ENCODE measurements at places on chromosomes 4 and X.
A peak's percentile ranks its signal among the peaks of the same experiment; 100 is the strongest.

GRCh38 chr4:9921326-9921725 lies 100.0 kb downstream of the SLC2A9 start:
- no peak for DNase-seq

DNA sequence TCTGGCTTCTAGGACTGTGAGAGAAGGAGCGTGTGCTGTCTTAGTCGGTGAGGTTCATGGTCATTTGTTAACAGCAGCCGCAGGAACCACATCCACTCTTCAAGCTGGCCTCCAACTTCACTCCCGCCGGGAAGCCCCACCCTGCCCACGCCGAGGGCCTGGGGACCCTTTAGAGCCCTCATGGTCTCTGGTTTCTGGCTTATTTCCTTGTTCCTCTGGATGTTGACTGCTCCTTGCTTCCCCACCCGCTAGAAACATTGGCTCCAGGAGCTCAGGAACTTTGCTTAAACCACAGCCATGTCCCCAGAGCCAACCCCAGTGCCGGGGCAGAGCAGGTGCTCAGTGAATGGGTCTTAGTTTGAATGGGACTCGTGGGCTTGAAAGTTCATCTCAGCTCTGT lies 40.8 kb downstream of the HTRA3 start:
- no peak for DNase-seq

DNA sequence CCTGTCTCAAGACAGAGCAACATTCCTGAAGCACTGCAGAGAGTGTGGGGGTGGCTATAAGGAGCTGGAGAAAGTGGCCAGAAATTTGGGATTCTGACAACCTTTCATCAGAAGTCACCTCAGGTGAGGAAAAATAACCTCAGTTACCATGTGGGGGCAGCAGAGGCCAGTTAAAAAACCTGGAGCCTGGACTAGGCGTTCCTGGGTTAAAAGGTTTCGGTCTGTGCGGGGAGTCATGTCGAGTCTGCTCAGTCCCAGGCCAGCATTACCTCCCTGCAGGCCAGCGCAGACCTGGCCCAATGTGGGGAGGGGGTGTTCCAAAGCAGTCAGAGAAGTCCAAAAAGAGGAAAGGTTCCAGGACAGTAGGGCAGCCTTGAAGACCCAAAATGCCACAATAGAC lies 10.9 kb upstream of the NALF2 start:
- DNase-seq = no peak

GRCh38 chrX:70013466-70014381 lies 36.0 kb downstream of the AWAT2 start:
- DNase-seq = no peak

DNA sequence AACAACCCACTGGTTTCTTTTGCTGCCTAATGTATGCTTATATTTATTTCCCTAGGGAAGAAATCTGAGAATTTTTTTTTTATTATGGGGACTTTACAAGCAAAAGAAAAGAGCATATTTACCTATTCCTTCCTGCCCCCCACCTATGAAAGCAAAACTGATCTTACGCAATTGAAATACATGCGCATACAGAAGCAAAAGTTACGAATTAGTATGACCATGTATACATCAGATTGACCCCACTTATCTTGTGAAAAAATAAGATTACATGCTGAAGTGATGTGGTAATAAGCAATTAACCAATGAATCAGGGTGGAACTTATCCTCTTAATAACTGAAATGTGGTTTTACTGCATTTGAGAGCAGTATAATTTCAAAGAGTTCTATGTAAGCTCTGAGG lies 151.0 kb downstream of the TENM3 start:
- no peak for DNase-seq

- DNase-seq = no peak
Measured at GRCh38 chrX:8981723-8982122, 52.2 kb downstream of the FAM9B start.

- DNase-seq = no peak
Measured at GRCh38 chr4:181611033-181611711, 632.0 kb upstream of the TENM3 start.

GRCh38 chrX:134807039-134807729 lies 148.9 kb upstream of the PLAC1 start:
- peak; percentile 72 for DNase-seq

- no peak for DNase-seq
Measured at GRCh38 chrX:24285082-24285481, 28.8 kb downstream of the SUPT20HL2 start.

DNA sequence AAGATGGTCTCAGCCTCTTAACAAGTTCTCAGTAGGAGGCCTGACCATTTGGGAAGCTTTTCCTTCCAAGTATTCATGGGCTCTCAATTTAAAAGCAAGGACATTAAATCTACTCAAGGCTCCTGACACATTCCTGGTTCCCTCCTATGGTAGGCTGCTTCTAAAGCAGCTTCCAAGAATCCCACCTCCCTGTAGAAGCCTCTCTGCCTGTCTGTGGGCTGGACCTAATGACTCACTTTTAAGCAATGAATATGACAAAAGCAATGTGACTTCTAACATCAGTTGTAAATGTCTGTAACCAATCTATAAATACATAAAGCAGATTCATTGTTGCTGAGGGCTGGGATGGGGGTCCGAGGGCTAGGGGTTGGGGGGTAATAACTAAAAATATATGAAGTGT lies 99.5 kb upstream of the FAM9B start:
- DNase-seq = no peak

GRCh38 chr4:59904331-59904730 lies 1295.8 kb upstream of the ADGRL3 start:
- no peak for DNase-seq

DNA sequence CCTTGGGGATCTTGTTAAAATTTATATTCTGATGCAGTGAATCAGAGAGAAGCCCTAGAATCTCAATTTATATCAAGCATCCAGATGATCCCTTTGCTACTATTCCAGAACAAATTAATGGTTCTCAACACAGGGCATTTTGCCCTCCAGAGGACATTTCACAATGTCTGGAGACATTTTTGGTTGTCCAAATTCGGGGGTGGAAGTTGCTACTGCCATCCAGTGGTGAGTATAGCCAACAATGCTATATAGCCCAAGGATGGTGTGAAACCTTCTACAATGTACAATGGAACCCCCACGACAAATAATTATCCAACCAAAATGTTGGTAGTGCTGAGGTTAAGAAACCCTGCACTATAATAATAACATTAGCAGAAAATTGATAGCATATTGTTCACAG lies 2440.0 kb downstream of the PCDH7 start:
- DNase-seq = no peak

GRCh38 chr4:7043284-7044136 lies at the start of gene TADA2B:
Gene TADA2B (plus strand): TSS chr4:7043372. CDS start chr4:7043580, 208 bp downstream.
- peak; percentile 38 for DNase-seq

DNA sequence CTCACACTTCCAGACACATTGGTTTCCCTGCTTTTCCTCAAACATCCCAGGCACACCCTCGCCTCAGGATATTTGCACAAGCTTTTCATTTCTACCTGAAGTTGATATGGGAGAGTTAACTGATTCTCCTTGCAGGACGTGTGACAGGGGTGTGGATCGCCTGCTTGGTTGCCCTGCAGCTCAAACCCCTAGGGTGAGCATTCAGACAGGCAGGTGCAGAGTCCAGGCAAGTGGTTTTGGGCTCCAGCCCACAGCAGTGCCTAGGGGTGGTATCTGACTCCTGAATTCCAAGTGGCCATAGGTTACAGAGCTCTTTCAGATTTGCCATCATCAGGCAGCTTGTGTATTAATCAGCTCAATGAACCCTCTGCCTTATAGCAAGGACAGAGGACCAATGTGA lies 1104.2 kb upstream of the IGFBP7 start:
- DNase-seq = no peak

DNA sequence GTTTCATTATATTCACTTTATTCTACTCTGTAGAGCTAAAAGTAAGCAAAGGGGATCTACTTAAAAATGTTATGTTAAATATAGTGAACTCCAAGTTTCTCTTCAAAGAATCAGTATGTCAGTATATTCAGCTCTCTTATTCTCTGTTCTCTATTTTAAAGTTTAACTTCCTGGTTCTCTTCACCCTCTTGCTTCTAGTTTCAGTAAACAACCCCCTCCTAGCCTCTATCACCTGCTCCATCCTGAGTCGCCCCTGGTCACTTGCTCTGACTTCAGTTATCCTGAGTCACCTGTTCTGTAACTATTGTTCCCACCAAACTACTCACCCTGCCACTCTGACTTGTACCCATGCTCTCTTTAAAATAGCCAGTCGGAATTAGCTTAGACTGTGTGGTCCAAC lies 180.9 kb upstream of the AADAT start:
- no peak for DNase-seq

- no peak for DNase-seq
Measured at GRCh38 chrX:134990801-134991481, at the start of gene SMIM10. Gene SMIM10 (plus strand): TSS chrX:134990991. CDS start chrX:134991096, 105 bp downstream.

GRCh38 chr4:39658756-39659155 lies 20.1 kb upstream of the SMIM14 start:
- no peak for DNase-seq

DNA sequence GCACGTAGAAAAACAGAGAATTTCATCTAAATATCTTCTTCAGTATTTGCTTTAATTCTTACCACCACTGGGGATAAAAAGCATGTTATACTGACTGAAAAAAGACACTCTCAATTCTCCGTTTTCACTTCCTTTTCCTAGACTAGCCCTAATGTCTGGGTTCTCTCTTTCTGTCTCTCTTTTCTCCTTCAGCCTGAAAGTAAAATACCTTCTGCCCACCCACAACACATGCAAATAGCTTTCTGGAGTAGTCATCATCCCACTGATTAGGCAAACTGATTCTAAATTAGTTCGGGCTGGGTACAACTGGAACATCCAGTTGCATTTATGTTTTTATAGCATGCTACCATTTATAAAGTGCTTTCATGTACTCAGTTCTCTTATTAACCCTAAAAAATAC lies 142.4 kb upstream of the ANKRD50 start:
- DNase-seq = no peak

GRCh38 chr4:142960867-142961644 lies 115.0 kb upstream of the INPP4B start:
- no peak for DNase-seq

- DNase-seq = no peak
Measured at GRCh38 chr4:69489856-69490255, 5.8 kb downstream of the UGT2B4 start.

DNA sequence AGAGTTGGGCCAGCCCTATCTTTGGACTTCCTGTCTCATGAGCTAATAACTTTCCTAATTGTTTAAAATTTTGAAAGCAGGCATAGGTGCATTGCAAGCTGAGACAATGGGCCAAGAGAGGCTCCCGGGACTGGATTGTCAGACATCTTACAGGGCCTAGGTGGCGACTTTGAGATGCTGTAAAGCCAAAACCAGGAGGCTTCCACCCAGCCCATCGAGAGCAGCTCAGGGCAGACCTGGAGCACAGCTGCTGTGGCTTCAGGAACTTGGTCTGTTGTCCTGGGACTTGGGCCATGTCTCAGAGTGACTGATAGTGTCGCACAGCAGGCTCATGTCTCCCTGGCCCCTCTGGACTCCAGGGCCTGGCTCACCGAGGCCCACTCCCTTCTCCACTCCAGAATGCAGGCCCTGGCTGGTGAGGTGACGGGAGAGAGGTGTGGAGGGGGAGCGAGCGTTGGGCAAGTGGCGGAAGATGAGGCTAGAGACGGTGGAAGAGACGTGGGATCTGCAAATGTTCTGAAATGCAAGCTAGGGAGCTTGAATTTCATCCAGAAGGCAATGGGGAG lies 24.1 kb upstream of the MTM1 start:
- no peak for DNase-seq

DNA sequence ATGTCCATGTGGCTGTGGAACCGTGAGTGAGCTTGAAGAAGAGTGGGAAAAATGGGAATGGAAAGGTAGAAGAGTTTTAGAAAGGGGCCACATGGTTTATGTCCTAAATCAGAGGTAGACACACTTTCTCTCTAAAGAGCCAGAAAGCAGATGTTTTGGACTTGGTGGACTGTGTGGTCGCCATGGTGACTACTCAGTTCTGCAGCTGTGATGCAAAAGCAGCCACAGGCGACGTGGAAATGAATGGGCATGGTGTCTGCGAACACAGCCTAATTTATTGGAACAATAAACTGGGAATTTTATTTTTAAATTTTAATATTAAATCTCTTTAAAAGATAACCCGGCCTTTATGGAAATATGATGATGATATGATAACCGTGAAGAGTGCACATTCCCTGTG lies 386.0 kb upstream of the FAT1 start:
- no peak for DNase-seq

- no peak for DNase-seq
Measured at GRCh38 chrX:63275127-63275526, 76.0 kb downstream of the SPIN4 start.

- no peak for DNase-seq
Measured at GRCh38 chr4:114691865-114692264, 93.3 kb downstream of the UGT8 start.
